Stimulated activated CD8-positive, alpha-beta memory T cell treated with anti-CD3 and anti-CD28 coated beads, Interleukin-12 subunit alpha, Interleukin-12 subunit beta, amount 100 ng/mL, for 1 hour (primary cell): ENCODE measurements at places on chromosomes 11 and 22.

GRCh38 chr11:78038697-78039313 is 15.7 kb upstream of the KCTD14 start:
- DNase-seq = no peak

DNA sequence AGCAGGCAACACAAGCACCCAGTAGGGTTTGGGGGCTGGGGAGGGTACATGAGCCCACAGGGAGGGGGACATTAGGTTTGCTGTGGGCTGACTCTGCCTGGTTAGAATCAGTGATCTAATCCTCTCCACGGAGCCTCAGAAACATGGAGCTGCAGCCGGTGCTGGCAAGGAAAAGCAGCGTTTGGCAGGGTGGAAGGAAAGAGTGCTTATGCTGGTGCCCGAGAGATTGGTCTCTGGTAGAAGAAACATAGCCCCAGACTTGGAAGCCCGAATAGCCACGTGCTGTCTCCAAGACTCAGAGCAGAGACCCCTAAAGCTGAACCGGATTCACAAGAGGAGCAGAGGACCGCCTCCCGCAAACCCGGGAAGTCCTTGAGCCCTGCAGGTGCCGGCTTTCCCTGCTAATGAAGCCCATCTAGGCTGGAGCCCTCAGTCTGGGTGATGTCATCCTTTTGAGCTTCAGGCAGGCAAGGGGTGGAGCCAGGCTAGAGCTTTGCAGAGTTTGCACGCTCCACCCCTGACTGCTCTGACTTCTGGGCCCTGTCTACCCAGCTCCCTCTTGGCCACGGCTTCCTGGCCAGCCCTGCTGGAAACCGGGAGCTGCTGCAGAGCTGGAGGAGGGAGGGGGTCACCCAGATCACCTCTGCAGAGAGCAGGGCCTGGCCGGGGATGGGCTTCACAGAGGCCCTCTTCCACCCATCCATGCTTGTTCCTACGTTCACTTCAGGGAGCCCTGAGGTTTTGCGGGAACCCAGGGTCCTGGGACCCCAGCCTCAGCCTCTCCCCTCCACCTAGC is 35.0 kb upstream of the JAM3 start:
- DNase-seq = peak; percentile 51

- no peak for DNase-seq
Observed at GRCh38 chr11:36306888-36307287, 10.8 kb downstream of the PRR5L start.

DNA sequence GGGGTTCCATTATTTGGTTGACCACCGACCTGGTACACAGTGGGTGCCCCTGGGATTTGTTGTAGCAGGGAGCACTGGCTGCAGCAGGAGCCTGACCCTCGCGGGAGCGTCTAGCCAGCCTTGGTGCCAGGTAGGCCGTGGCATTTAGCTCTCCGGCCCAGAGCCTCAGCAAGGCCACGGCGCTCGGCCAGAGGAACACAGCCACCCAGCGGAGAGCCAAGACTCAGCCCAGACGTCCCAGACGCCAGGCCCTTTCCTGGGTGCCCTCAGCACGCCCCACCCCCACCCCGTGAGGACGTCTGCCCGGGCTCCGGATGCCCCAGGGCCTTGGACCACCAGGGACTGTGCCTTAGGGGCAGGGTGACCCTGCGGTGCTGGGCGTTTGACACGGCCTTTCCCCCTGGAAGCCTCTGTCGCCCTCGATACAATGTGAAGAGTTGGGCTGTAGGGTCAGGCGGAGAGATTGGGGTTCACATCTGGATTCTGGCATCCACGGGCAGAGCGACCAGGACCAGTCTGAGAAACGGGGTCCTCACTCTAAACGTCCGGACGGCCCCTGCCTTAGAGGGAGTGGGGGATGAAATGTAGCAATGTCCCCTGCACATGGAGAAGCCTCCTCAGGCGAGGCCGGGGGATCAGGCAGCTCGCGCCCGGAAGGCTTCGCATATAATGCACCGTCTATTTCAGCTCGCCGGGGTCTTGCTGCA is 99.2 kb upstream of the FGF3 start:
- DNase-seq = no peak

- no peak for DNase-seq
Observed at GRCh38 chr11:131284041-131284440, 86.4 kb upstream of the NTM start.

DNA sequence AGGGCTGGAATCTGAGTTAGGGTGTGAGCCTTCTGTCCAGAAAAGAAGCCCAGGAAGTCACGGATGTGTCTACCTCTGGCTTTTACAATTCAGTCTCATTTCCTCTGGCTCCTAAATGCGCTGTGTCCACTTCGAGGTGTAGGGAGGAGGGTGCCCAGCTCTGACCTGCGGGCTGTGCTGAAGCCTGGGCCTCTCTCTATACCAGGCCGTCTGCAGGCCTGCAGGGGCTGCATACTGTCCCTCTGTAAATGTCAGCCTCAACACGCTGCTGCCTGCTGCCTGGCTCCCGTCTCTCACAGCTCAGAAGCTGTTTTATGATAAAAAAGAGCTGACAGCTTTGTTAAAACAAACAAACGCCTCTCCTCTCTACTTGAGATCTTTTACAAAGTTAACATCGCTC is 14.5 kb downstream of the ARVCF start:
- no peak for DNase-seq

DNA sequence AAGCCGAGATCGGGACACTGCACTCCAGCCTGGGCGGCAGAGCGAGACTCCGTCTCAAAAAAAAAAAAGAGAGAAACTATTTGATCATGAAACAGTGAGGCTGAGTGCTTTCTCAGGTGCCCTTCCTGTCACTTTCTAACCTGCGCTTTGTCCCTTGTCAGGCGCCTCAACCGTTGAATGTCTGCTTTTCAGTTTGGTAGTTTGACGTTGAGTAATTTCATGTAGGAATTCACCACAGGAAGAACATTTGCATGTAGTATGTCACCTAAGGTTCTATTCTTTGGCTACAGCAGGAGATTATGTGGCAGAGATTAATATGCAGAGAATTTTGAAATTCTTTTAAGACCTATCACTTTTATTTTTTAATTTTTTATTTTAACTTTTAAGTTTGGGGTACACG is 57.2 kb downstream of the PPFIA1 start:
- no peak for DNase-seq

GRCh38 chr11:14380947-14381561 is 22.1 kb upstream of the RRAS2 start:
- no peak for DNase-seq

DNA sequence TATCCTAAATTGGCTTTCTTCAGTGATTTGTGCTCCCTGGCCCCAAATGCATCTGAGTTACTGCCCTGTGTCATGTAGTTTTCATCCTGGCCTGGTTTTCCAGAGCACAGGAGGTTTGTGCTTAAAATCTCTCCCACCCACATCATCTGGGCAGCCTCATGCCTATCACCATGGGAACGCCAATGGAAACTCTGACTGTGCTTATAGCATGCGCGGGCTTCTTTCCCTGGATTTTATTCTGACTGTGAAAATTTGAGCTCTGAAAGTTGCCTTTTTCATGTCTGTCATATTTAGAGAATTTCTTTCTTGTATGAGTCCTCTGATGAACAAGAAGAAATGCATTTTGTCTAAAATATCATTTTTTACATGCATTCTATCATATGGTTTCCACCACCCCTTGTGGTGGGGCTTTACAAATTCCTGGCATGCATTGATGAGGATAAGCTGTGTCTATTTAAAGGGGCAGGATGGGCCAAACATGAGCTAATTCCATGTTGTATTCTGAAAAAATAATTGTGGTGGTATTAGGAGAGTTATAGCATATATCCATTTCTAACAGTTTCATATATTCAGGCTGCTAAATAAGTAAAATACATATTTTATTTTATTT is 55.1 kb downstream of the IRAG1 start:
- DNase-seq = no peak

DNA sequence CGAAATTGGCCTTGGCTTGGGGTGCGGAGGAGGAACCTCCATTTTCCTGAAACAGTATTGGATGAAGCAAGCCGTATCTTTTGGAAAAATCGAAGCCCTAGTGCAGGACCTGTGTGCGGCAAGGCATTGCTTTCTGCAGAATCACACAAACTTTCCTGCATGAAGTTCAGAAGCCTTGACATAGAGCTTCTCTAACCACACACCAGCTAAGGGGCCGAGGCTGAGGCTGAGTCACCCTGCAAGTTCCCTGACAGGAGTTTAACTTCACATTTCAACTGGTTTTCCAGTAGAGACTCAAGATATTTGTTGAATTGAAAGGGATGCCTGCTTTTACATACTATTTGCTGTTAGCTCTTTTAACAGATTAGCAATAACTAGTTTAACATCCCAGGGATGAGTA is 67.8 kb downstream of the TCF20 start:
- peak; percentile 27 for DNase-seq

DNA sequence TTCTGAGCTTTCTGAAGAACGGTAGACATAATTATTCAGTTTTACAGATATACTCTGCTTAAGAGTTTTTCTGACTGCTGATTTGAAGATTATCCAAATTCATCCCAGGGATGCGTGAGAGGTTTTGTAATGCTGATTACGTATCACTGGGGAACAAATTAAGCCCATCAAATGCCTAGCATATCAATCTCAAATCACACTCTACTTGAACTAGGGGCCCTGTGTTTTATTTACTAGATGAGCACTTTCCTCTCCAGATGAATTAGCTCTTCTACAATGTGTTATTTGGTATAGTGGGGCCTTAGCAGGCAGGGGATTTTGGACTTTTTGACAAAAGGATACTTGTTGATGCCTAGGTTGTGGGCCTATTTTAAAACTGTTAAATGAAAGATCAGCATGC is 177.9 kb downstream of the JRKL start:
- no peak for DNase-seq

DNA sequence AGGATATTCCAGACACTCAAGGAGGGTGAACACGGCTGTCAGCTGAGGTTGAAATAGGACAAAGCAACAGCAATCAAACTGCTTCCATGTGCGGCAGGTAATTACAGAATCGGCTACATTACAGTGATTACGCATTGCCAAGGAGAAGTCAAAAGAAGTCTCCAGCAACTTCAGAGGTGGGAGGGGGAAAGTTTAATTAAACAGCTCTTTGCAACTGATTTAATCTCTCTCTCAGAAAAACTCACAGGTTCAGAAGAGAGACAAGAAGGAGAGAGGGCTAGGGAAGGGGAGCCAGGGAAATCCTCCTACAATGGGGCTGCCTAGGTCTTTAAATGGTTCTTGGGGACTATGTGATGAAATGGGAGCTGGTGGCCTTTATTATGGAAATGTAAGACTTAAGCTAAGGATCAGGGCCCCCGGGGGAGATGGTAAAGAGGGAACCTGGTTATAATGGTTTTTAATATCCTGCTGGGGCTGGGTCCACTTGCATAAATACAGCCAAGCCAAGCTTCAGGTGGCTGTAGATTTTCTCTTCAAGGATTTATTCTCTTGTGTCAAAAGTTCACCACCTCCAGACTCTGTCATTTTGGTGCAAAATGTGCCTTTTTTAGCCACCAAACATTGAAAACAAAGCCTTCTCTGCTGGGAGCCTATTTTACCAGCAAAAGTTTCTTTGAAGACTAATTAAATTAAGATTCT is 354.7 kb upstream of the NARS2 start:
- DNase-seq = no peak

DNA sequence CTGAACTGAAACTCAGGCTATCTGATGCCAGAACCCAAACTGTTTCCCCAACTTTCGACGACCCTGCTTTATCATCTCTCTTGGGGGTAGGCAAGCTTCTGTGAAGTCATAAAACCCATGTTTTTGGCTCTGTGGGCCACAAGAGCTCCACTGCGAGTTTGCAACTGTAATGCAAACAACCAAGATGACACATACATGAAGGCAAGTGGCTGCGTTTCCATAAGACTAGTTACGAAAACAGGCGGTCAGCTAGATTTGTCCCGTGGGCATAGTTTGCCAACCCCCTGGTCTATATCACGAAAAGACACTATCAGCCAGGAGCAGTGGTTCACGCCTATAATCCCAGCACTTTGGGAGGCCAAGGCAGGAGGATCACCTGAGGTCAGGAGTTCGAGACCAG is 37.5 kb downstream of the TPST2 start:
- DNase-seq = no peak

DNA sequence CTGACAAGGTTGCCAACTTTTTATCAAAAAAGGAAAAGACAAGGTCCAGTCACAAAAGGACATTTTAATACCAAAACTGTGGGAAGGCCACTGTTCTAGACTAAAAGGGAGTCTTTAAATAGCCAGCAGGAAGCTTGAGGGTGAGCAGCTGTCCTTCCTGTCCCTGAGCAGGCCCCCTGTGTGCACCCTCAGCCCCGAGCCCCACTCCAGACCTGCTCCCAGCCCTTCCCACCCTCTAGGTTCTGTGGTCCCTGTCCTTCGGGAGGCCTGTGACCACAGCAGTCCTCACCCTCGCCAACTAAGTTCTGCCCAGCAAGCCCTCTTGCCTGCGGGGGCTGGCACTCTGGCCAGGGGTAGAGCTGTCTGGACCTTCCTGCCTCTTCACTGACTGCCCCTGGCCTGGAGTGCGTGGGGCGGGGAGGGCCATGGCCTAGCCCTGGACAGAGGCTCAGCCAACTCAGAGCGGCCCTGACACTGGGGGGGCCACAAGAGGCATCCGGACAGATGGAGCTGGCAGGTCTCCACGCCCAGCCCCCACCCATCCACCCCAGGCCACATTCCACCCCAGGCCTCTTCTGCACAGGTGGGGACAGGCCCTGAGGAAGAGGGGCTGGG is 1.6 kb upstream of the PLXNB2 start:
- no peak for DNase-seq

GRCh38 chr22:25202290-25202921 is 2.7 kb downstream of the CRYBB3 start:
- DNase-seq = peak; percentile 4

GRCh38 chr11:120827820-120828219 is 196.1 kb upstream of the TBCEL start:
- DNase-seq = no peak

DNA sequence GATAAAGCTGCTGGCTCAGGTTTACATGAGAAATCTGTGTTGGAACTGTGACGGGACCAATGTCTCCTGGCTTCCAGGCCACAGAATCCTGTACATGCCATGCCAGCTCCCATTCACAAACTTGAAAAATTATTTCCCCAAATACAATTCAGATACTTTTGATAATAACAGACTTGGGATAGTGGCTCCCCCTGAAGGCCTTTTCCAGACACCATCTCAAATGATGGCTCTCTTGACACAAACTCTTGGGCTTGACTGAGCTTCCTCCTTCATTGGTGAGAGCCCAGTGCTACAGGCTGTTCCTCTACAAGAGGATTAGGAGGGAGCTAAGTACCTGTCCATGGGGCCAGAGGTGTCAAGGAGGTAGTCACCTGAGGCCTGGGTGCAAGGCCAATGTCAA is 104.7 kb upstream of the PAX6 start:
- no peak for DNase-seq

DNA sequence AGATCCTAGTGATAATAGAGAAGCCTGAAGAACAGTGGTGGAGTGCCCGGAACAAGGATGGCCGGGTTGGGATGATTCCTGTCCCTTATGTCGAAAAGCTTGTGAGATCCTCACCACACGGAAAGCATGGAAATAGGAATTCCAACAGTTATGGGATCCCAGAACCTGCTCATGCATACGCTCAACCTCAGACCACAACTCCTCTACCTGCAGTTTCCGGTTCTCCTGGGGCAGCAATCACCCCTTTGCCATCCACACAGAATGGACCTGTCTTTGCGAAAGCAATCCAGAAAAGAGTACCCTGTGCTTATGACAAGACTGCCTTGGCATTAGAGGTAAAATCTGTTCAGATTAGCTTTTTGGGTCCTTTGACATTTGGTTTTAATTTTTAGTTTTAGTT is 16.7 kb downstream of the CRKL start:
- DNase-seq = no peak
